Foreskin melanocyte (primary cell): ENCODE measurements at places on chromosomes 2 and 18.

GRCh38 chr2:230043461-230043860 is 25.3 kb downstream of the SLC16A14 start:
- no peak for DNase-seq

DNA sequence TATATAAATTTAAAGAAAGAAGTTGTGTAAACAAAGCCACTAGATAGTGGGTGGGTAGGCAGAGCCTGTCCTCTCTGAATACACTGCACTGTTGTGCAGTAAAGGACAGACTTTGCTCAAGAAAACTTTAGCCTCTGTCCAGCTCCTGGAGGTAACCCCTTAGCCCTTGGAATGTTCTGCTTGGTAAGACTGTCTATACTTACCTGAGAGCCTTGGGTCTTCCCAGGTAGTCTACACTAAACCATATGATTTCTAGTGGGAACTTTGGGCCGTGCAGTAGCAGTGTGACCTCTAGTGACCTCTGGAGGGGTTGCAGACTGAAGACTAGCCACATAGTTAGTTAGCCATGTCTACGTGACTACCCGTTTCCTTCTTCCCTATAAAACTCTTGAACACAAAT is 678.3 kb upstream of the NRXN1 start:
- DNase-seq, result no peak

DNA sequence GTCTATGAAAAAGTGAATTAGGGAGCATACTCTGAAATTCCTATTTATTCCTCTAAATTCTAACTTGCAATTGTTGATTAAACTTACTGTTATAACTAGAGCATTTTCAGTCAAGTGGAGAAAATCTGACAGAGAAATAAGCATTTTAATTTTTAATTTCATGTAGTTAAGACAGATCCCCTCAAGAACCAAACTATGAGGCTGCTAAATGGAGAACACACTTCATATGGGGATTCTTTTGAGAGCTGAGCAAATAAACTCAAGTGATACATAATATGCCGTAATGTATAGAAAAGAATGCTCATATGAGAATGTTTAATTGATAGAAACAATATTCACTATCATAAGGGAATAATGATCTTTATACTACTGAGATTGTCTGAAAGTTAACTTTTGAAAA is 340.8 kb downstream of the ERBB4 start:
- no peak for DNase-seq

DNA sequence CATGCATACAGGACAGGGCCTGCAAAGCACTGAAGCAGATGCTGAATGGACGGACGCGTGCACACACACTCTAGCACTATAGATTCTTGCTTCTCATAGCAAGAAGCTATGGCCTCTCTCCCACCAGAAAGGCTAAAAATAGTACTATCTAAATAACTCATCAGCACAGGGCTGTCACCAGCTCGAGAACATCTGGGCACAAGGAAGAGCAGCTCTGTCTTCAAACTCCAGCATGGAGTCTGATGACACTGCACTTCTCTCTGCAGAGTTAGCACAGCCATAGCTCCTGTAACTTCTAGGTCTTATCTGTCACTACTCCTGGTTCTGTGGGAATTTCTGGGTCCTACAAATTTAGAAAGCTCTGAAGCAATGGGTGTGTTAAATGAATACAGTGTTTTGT is 123.5 kb downstream of the MYO5B start:
- no peak for DNase-seq

- no peak for DNase-seq
Observed at GRCh38 chr2:9232166-9232479, 25.5 kb downstream of the ASAP2 start.

DNA sequence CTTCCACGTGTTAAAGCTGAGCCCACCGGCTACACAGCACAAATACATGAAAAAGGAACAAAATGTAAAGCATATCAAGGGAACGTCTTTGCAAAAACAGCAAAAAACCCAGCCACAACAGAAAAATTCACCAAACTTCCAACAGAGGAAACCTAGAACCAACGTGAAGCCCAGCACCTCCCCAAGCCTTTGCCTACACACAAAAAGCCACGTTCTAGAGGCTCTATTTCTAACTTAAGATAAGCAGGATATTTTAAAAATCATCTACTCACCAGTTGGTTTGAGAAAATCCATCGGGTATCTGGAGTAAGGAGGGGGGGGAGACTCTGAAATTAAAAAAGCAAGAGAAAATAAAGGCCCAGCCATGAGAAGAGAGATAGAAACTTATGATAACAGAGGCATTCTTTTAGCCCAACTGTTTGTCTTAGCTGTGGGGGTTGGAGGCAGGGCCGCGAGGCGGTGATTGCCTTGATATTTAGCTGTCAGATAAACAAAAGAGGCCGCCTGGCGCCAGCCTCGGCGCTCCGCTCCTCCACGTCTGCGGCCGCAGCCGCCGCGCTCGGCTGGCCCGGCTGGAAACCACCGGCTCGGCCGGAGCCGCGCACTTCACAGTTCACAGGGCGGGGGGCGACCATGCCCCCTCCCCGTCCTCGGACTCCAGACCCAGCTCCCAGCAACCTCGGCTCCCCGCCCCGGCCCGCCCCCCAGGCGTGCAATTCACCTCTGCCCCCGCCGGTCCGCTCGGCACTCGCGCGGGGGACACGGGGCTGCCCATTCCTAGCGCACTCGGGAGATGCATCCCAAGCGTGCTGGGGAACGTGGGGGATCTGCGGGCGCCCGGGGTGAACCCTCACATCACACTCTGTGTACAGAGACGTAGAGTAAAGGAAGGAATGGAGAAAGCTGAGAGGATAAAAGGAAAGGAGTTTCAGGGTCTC is 2.4 kb downstream of the SMAD7 start:
- DNase-seq, result peak; percentile 50

DNA sequence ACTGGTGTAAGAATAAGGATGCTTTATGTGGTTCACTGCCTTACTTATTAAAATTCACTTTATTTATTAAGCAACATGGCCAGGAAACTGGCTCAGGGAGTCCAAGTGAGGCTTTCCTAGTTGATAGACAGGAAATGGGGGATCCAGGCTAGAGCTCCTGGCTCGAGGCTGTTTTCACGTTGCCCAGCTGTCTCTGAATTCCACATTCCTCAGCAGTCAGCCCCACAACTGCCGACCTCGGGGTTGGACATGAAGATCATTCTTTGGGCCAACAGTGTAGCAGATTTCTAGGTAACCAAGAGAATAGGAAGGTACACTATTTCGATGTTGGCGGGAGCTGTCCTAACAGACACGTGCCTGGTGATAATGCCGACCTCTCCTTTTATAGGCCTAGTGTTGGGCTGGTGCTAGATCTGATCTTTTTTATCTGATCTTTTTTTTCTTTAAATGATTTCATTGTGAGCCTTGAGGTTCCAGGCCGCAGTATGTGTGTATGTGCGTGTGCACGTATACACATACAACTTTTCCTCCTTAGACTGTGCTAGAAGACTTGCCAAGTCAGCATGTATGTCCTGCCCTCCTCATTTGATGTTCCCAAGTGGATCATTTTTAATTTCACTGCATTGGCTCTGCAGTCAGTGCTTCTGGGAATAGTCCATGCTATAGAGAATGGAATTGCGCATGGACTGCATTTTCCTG is 103.5 kb downstream of the CABLES1 start:
- peak; percentile 73 for DNase-seq

GRCh38 chr2:174025271-174026121 is 60.3 kb upstream of the SP3 start:
- no peak for DNase-seq

- DNase-seq, result peak; percentile 71
Observed at GRCh38 chr2:101766871-101767739, 69.6 kb downstream of the MAP4K4 start.
